Activated CD8-positive, alpha-beta T cell treated with anti-CD3 and anti-CD28 coated beads for 36 hours (primary cell): ENCODE measurements at places on chromosomes 5 and 9. TPM values are rescaled to one million over a fixed set of nuclear protein-coding genes. Genes with fewer than 3 reads are reported as not detected.

The FAM53C gene
- total RNA-seq = 25.8 TPM

The ARAP3 gene
- total RNA-seq = 7.2 TPM

The PDE6A gene
- total RNA-seq = not detected

The IGFBPL1 gene
- total RNA-seq = not detected

DNA sequence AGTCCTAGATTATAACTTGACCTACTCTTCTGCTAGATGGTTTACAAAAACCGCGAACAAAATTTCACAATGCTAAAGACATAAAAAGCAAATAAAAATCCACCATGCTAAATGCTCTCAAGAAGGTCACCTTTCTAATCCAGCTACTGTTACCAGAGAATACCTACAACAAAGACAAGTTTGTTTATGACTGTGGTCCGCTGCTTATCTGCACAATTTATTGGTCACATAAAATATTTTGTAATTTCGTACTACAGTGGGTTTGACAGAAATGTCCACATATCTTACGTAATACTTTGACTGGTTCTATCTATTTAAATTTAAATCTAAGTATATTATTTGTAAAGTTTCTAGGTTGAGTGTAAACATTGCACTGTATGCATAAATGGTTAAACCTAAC is 257.6 kb upstream of the ZNF608 start:
- no peak for DNase-seq

DNA sequence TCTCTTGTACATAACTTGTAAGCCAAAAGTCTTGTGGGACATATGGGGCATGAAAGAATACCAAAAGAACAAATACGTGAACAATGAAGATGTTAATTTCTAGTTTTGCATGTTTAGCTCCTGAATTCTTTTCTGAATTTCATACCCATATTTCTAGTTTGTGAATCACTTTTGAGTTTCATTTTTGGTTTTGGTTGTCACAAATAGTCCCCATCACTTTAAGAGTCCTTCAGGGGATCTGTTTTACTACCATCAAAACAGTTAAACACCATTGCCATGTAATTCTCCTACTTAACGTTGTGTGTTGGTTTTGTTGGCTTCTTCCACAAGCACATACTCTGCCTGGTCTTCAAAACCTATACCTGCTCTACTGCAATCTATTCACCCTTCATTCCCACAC is 27.0 kb downstream of the VCAN start:
- no peak for DNase-seq

DNA sequence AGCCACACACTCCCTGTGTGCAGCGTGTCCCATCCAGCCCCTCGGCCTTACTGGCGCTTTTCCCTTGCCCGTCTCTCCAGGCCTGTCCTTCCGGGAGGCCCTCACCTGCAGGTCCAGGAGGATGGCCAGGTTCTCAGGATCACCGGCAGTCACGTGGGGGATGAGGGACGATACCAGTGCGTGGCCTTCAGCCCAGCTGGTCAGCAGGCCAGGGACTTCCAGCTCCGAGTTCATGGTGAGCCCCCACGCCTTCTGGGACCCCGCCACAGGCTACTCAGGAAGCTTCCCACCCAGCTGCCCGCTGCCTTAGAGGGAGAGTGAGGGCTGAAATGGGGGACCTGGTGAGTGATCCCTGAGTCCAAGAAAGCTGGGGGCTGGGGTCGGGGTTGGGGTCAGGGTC is 85.8 kb downstream of the HMCN2 start:
- no peak for DNase-seq

DNA sequence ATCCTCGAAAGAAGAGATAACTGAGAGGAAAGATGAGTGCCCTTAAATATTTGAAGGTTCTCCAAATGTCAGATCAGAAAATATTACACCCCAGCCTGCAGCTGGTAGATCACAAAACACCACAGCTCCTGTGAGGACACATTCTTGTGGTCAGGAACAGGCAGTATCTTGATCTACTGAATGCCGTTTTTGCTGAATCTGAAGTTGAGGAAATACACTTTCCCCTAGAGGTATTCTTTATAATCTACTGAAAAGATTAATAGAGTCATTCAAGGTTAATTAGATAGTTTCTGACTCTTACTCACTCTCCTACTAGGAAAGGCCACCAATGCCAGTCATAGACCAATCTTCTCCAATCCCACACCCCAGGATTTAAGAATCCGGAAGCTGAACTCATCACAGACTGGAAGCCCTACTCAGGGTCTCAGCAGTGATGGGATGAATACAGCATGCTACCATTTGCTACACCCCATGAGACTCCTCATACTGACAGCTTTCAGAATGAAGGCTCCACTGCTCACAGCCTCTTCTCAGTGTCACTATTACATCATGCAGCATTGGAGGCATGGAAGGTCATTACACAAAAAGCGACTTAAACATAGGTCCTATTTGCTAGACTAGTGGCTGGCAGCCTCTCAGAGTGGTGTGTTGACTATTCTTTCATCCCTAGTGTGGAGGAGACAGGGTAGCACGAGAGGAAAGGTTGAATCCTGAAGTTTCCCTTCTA is 143.9 kb upstream of the SLC1A3 start:
- DNase-seq = no peak

- DNase-seq = no peak
Measured at GRCh38 chr9:117616431-117616831, 87.8 kb upstream of the TLR4 start.

DNA sequence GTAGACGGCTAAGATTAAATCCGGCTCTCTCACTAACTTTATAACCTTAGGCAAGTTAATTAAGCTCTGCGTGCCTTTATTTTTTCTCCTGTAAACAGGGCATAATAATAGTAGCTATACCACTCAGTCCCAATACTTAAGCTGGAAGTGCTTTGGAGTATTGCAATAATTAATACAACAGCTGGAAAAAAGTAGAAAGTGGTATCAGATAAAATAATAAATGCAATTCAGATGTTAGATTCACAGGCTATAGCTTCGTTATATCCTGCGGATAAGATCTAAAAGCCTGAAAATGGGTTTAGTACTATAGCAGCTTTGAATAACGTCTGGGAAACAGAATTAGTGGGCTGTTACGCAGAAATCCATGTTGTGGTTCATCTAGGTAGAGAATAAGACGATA is 51.8 kb downstream of the MEGF9 start:
- no peak for DNase-seq

GRCh38 chr9:114231719-114232449 is 76.5 kb downstream of the COL27A1 start:
- no peak for DNase-seq

- no peak for DNase-seq
Measured at GRCh38 chr5:170393958-170394357, 4.8 kb upstream of the KCNMB1 start.

DNA sequence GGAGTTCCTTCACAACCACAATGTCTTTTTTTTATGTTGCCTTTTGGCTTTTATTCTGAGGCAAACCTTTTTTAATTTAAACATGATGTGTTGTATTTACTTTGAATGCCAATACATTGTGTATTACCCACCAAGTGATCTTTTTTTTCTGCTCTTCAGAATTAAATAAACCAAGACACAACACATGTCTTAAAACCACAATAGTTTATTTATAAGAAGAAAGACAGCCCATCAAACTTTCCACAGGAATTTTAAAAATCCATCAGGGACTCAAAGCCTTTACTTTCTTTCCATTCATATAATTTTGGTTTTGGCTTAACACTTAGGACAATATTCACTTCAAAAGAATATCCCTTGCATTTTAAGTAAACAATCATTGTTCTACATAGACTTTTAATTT is 321.8 kb upstream of the MEF2C start:
- DNase-seq = no peak

DNA sequence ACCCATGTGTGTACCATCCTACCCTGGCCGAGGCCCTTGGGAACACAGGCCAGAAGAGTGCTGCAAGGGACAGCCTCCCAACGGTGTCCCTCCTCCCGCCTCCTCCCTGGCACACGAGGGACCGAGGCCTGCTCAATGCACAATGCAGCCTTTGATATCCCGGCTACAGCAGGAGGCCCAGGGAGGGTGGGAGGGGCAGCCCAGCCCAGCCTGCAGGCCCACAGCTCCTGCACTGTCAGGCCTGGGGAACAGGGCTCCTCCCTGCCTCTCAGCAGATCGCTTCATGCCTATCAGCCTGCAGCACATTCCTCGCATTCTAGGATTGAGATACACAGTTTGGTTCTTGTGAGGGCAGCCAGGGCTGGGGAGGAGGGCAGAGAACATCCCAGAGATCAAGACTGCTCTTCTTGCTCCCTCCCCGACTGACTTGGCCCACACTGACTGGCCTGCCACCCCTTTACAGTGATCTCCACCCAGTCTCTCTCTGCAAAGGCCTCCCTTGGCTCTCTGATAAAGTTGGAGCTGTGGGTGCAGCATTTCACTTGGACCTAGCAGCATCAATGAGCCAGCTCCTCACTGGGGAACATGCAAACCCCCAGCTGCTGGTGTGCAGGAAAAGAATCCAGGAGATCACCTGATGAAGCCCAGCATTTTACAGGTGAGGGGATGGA is at the start of gene SH3TC2:
SH3TC2 (minus strand) TSS at position 46 of the 671 bp plus-strand sequence; CDS start at position 6, 40 bp downstream.
- DNase-seq = no peak

GRCh38 chr5:39395521-39395920 is 29.3 kb downstream of the DAB2 start:
- DNase-seq = no peak

- DNase-seq = no peak
Measured at GRCh38 chr9:113417370-113417769, 6.8 kb downstream of the C9orf43 start.

DNA sequence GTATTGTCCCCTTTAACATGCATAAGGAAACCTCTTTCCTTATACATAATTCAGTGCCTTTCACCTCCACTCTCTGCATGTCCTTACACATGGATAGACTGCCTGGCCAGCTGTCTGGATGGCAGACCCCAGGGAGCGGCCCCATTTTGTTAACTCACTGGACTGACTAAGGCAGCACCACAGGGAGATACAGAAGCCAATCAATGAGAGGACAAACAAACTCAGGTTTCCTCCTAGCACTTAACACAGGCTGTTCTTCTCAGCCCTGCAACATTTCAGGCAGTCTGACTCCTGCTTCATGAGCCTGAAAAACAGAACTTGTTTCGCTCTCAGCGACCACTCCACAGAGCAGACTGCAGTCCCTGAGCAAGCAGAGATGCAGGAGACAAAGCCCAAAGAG is 135.4 kb upstream of the RASEF start:
- no peak for DNase-seq

DNA sequence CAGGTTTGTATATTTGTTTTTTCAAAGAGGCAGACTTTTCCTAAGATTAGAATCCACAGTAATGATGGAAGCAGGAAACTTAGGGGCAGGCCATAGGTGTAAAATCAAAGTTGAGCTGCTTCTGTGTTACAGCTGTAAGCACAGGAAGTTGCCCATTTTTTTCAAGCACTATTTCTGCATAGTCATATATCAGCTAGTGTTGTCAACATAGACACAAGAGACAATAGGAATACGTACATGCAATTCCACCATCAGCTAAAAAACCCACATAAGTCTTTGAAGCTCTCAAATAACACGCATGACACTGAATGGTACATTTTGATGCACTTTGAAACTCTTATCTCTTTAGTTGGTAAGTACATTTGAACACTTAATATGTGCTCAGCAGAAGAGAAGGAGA is 20.2 kb upstream of the SMIM15 start:
- DNase-seq = no peak

DNA sequence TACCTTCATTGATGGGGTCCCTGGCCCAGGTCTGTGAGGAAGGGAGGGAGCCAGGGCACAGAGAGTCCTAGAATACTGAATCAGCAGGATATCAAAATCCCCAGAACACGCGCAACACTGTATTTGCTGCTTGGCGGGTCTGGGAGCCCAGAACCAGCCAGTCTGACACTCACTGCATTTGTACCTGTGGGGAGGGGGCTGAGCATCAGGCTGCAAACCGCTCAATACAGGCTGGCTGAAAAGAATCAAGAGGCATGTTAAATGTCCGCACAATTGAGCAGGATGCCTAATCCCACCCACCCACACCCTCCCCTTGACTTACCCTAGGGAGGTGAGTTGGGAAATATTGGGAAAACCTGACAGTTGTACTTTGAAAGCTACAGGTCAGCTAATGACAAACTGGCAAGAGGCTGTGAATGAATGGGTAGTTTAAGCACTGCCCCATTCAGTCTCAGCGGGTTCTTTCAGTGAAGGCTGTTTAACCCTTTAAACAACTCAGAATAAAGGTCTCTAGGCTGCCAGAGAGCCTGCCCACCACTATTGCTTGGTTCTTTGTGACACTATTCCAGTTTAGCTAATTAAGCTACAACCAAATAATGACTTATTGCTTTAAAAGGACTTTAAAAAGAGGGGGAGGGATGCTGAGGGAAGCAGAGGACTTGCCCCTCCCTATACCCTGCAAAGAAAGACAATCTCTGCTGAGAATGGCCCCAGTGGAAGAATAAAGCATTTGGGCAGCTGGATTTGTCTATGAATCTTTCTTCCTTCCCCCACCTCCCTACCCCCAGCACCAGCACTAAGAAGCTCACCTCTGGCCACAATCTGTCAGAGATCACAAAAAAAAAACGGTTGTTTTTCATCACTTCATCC is 5.0 kb downstream of the SPRY4 start:
- no peak for DNase-seq
